Tibial artery (tissue), 4 donors: ENCODE measurements at places on chromosomes 3 and 15.

DNA sequence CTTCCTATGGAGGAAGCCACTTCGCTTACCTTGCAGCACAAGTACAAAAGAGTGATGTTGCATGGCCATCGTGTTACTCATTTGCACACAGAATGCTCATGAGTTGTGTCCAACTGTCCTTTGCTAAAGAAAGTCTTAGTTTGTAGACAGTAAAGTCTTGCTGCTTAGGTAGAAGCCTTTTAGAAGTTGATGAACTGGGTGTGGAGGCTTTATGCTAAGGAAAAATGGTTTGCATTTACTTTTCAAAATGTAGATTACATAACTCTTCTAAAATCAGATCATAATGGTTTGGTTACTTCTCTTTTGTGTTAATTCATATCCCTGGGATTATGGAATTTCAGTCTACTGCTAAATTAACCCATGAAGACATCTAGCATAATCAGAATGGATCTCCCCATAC lies 84.5 kb upstream of the FLNB start:
- H3K4me1 ChIP-seq, result peaks cover 93% of the 10 kb centered on the region
- peaks cover 54% of the 10 kb centered on the region for H3K36me3 ChIP-seq
- H3K4me3 ChIP-seq, result no peak overlapping the region
- no peaks in the 10 kb centered on the region for H3K27me3 ChIP-seq
- no peak for DNase-seq
- H3K27ac ChIP-seq, result peak overlapping the region; percentile 45

- no peaks in the 10 kb centered on the region for H3K4me1 ChIP-seq
- H3K27me3 ChIP-seq, result peaks cover 63% of the 10 kb centered on the region
- H3K4me3 ChIP-seq, result no peak overlapping the region
- DNase-seq, result no peak
- H3K36me3 ChIP-seq, result no peaks in the 10 kb centered on the region
- no peak overlapping the region for H3K27ac ChIP-seq
These were observed 518.8 kb downstream of the MECOM start for GRCh38 chr3:169144731-169145130.

GRCh38 chr3:171419457-171419856 lies 40.7 kb downstream of the TNIK start:
- no peaks in the 10 kb centered on the region for H3K27me3 ChIP-seq
- DNase-seq, result no peak
- H3K36me3 ChIP-seq, result no peaks in the 10 kb centered on the region
- H3K4me1 ChIP-seq, result no peaks in the 10 kb centered on the region
- no peak overlapping the region for H3K4me3 ChIP-seq
- no peak overlapping the region for H3K27ac ChIP-seq

- H3K27ac ChIP-seq, result no peak overlapping the region
- DNase-seq, result no peak
- H3K4me3 ChIP-seq, result no peak overlapping the region
- no peaks in the 10 kb centered on the region for H3K36me3 ChIP-seq
- H3K27me3 ChIP-seq, result no peaks in the 10 kb centered on the region
These were observed 12.5 kb downstream of the P2RY14 start for GRCh38 chr3:151265866-151266265.

DNA sequence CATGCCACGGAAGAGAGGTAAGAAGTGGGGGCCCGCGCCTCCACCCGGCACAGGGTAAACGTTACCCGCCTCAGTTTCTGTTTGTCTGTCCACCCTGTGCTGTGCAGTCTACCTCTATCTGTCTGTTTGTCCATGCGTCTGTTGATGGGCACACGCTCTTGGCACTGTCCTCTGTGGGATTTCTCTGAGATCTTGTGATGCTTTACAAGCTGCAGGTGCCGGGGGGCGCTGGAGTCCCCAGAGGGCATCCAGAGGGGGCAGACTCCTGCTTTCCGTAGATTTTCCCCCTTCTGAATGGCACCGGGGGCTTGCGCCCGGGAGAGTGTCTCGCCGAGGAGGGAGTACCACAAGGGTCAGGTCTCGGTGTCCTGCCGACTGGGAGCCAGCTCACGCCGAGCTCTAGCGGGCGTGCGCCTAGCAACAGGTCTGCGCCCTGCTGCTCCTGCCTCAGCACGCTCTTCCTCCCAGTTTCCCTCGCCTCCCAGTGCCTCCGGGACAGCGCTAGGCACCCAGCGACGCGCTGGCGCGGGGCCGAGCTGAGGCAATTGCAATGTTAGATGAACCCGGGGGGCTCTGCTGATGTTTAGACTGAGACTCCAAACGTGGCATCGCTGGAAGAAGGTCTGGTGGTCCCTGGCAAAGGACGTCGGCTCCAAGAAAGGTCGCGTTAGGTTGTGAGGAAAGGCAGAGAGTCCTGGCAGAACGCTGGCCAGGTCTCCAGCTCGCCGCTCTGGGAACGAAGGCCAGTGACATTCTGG lies 667 bp downstream of the CEMIP start:
- DNase-seq, result no peak
- peak overlapping the region; percentile 67 for H3K4me3 ChIP-seq
- no peaks in the 10 kb centered on the region for H3K36me3 ChIP-seq
- H3K27ac ChIP-seq, result no peak overlapping the region
- no peaks in the 10 kb centered on the region for H3K4me1 ChIP-seq

GRCh38 chr3:122430371-122430770 lies 14.5 kb upstream of the WDR5B start:
- H3K4me3 ChIP-seq, result no peak overlapping the region
- H3K27me3 ChIP-seq, result no peaks in the 10 kb centered on the region
- no peak overlapping the region for H3K27ac ChIP-seq
- no peaks in the 10 kb centered on the region for H3K4me1 ChIP-seq
- no peak for DNase-seq

DNA sequence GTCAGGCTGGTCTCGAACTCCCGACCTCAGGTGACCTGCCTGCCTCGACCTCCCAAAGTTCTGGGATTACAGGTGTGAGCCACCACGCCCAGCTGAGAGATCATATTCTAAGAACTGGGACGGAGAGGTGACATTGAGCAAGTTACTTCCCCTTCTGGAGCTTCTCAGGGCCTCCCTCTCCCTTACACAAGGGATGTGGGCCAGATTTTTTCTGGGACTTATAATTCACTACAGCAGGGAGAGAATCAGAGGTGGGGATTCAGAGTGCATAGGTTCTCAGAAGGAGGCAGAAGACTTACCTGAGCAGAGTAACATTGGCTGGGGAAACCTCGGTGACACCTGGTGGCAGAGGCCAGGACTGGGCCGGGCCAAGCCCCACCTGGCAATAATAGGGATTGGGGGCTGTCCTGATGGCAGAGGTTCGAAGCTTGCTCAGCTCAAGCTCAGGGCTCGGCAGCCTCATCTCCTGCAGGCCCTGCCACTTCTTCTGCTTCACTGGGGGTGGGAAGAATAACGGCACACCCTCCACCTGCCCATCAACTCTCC lies 6.8 kb downstream of the LTK start:
- no peak for DNase-seq
- peaks cover 22% of the 10 kb centered on the region for H3K4me1 ChIP-seq
- H3K4me3 ChIP-seq, result no peak overlapping the region
- H3K36me3 ChIP-seq, result no peaks in the 10 kb centered on the region
- no peaks in the 10 kb centered on the region for H3K27me3 ChIP-seq
- H3K27ac ChIP-seq, result no peak overlapping the region

GRCh38 chr3:157077565-157077991 lies 82.4 kb downstream of the CCNL1 start:
- H3K36me3 ChIP-seq, result no peaks in the 10 kb centered on the region
- peaks cover 38% of the 10 kb centered on the region for H3K4me1 ChIP-seq

- no peaks in the 10 kb centered on the region for H3K4me1 ChIP-seq
- H3K27ac ChIP-seq, result no peak overlapping the region
- no peaks in the 10 kb centered on the region for H3K36me3 ChIP-seq
- peaks cover 13% of the 10 kb centered on the region for H3K27me3 ChIP-seq
- H3K4me3 ChIP-seq, result no peak overlapping the region
These were observed 2.2 kb downstream of the TAGLN3 start for GRCh38 chr3:112000966-112001365.

DNA sequence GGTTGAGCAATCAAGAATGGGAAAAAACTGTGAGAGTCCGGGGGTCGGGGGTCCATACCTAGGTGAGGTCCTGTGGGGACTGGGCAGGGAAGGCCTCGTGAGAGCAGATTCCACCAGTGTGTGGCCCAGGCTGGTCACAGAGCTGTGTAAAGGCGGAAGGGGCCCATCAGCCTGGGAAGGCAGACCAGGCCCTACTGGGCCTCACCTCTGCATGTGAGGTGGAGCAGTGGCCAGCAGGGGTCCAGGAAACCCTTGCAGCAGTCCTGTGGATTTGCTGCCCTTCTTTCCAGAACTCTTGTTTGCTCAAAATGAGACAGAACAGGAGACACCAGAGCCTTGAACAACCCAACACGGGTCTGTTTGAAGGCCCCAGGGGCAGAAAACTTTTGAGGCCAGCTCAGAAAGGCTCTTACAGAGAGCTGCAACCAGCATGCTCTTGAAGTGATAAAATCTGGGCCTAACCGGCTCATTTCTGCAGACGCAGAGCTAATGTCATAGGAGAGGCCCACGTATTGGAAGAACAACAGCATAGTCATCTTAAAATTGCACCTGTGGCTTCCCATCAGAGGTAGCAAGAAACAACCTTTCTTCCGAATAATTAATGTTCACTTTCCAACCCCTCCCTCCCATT lies 30.3 kb upstream of the HHATL start:
- H3K36me3 ChIP-seq, result no peaks in the 10 kb centered on the region
- no peaks in the 10 kb centered on the region for H3K27me3 ChIP-seq
- H3K4me3 ChIP-seq, result no peak overlapping the region
- H3K4me1 ChIP-seq, result no peaks in the 10 kb centered on the region
- DNase-seq, result no peak
- H3K27ac ChIP-seq, result no peak overlapping the region

DNA sequence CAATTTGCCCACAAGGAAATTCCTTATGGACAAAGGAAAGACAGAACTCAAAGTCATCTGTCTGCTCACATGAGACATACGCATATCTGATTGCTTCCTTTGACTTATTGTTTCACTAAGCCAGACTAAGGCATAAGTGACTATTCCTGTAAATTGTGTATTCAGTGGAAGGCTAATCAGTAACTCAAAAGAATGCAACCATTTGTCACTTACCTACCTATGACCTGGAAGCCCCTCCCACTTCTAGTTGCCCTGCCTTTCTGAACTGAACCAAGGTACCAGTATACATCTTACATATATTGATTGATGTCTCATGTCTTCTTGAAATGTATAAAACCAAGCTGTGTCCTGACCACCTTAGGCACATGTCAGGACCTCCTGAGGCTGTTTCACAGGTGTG lies 53.5 kb upstream of the PROK2 start:
- no peaks in the 10 kb centered on the region for H3K36me3 ChIP-seq
- no peak overlapping the region for H3K4me3 ChIP-seq
- H3K27ac ChIP-seq, result no peak overlapping the region
- H3K4me1 ChIP-seq, result no peaks in the 10 kb centered on the region
- H3K27me3 ChIP-seq, result peaks cover 8% of the 10 kb centered on the region

- no peak overlapping the region for H3K4me3 ChIP-seq
- no peaks in the 10 kb centered on the region for H3K4me1 ChIP-seq
- DNase-seq, result no peak
- H3K27me3 ChIP-seq, result no peaks in the 10 kb centered on the region
- H3K36me3 ChIP-seq, result no peaks in the 10 kb centered on the region
These were observed 89.2 kb upstream of the PLCL2 start for GRCh38 chr3:16795581-16795980.

DNA sequence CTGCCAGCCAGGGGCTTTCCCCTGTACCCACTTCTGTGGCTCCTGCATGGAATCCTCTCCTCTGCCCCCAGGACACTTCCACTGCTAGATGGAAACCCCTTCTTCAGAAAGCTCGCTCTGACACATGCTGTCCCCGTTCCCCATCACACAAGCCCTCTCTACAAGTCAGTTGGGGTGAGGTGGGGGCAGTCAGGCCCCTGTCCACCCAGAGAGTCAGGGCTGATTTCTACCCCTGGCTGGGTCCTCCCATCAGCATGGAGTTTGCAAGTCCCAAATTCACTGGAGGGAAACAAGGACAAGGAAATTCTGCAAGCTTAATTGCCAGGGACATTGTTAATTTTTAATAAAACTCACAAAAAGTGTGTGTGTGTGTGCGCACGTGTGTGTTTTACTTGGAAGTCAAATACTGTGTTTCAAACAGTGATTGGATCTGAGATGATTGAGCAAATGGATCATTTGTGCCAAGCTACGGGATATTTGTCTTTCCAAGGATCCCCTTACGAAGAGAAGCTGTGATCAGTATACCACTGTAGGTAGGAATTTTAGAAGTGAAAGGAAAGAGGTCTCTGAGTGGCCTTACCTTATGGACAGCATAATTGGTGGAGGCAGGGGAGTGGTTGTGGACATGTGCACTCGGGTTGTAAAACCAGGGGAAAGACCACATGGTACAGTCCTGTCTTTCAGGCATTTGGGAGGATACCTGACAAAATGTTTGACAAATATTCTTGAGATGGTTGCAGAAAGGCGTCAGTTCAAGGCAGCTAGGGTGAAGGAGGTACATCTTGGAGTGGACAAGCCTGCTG lies 1.5 kb upstream of the AMOTL2 start:
- peak; percentile 21 for DNase-seq
- H3K4me1 ChIP-seq, result peaks cover 31% of the 10 kb centered on the region
- peak overlapping the region; percentile 98 for H3K27ac ChIP-seq
- H3K27me3 ChIP-seq, result no peaks in the 10 kb centered on the region

DNA sequence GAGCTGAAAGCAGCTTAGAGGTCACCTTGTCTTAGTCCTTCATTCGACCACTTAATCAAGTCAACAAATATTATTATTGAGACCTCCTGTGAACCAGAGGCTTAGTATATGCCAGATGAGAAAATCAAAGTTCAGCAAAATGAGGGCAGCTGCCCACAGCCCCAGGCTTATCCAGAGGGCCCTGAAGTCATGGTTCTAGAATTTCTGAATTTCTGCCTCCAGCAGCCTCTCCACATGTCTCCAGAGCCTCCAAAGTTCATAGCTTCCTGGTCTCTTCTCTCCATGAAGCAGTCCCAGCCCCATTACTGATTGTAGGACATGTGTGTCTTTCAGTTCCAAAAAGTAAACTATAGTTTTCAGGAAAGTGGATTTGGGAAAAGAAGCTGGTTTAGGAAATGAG lies 96.9 kb upstream of the TSC22D2 start:
- H3K4me3 ChIP-seq, result no peak overlapping the region
- H3K27ac ChIP-seq, result no peak overlapping the region
- no peak for DNase-seq

GRCh38 chr3:49316696-49317457 lies 23.0 kb downstream of the USP4 start:
- no peaks in the 10 kb centered on the region for H3K4me1 ChIP-seq
- H3K36me3 ChIP-seq, result peaks cover 40% of the 10 kb centered on the region
- no peak overlapping the region for H3K4me3 ChIP-seq
- no peaks in the 10 kb centered on the region for H3K27me3 ChIP-seq
- H3K27ac ChIP-seq, result no peak overlapping the region

DNA sequence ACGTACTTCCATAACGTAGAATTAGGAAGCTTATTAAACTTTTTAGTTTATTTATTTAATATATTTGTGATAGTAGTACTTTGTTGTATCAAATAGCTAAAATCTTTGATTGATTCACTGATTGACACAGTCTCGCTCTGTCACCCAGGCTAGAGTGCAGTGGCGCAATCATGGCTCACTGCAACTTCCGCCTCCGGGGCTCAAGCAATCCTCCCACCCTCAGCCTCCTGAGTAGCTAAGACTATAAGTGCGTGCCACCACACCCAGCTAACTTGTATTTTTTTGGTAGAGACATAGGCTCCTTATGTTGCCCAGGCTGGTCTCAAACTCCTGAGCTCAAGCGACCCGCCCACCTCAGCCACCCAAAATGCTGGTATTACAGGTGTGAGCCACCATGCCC lies 5.7 kb downstream of the APH1B start:
- DNase-seq, result peak; percentile 68
- H3K27me3 ChIP-seq, result no peaks in the 10 kb centered on the region

- H3K4me1 ChIP-seq, result no peaks in the 10 kb centered on the region
- no peak overlapping the region for H3K4me3 ChIP-seq
- H3K36me3 ChIP-seq, result no peaks in the 10 kb centered on the region
- no peak overlapping the region for H3K27ac ChIP-seq
These were observed 173.6 kb downstream of the P3H2 start for GRCh38 chr3:189947068-189947467.
